ENCODE measurements at places on chromosomes 6 and 20.

DNA sequence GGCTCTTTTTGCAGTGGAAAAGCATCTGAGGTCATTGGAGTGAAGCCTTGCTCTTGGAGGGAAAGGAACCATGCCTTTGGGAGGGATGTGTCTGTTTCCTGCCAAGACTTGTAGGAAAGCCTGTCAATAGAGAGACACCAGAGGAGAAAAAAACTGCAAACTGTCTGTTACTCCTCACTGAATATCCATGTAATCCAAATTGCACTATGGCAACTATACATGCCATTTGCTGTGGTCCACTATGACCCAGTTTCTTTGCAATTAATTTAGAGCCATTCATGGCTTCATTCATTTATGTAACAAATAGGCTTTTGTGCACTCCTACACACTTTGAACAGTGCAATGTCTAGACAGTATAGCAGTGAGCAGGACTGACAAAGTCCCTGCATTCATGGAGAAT lies 296.5 kb downstream of the SLC35F1 start:
- DNase-seq: no peak

- no peak for DNase-seq
Observed at GRCh38 chr6:88311561-88311960, 145.4 kb upstream of the CNR1 start.

- peak; percentile 49 for DNase-seq
Observed at GRCh38 chr6:3803627-3804468, 45.3 kb upstream of the FAM50B start.

- no peak for DNase-seq
Observed at GRCh38 chr6:17771609-17772008, 64.9 kb upstream of the NUP153 start.

DNA sequence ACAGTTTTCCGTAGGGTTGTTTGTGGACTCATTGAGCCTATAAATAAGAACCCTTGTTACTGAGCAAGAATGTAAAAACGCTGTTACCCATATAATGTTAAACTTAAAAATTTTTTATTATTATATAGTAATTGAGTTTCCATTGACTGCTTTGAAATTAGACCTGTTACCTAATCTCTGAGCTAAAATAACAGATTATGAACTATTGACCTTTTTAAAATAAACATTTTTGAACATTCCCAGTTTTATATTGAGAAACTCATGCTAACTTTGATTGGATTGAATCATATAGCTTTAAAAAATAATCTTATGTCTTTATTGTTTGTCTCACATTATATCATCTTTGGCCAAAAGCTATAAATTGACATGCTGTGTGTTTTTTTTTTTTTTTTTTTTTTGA lies 95.5 kb downstream of the CD2AP start:
- DNase-seq: no peak

DNA sequence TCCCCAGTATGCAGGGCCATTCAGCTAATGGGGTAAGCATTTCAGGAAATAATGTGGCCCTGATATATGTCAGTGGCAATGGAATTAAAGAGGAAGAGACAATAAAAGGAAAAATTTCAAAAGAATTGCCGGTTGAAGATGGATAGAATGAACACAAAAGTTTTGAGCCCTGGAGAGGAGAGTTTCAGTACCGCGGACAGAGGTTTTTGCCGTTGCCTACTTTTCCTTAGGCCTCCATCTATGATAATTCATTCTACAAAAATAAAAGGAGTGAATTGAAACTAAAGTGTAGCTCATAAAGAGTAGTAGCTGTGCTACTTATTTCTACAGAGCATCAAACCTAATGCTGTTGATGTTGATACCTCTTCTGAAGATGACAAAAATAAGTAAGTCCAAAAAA lies 140.7 kb downstream of the RNASET2 start:
- DNase-seq: peak; percentile 3
